ENCODE measurements at places on chromosomes 2 and 18.

DNA sequence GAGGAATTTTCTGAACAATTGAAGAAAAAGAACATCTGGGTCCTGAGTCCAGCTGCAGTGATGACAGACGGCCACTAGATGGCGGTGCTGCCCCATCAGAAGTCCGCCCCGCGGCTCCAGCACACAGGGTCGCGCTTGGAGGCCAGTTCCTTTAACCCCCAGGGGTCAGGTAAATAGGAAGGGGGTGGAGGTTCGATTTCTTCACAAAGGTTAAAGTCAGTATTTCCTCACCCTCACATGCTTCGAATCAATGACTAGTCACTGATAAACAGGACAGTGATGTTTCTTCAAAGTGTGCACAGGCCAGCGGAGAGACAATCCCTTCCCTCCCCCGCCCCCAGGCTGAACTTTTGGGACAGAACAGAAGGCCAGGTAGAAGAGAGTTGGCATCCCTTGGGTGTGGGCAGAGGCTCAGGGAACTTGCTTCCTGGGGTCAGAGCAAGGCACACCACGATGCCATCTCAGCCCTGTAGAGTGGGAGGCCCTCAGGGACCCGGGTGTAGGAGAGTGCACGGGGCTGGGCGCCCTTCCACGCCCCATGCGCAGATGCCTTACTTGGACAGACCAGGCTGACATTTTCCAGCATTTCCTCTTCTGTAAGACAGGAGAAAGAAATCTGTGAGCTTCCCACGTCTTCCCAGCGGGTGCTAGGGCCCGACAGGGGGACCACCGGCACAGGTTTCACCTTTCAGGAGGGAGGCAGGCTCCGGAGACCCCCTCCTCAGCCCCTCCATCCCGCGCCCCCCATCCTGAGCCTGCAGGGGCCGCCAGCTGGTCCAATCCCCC is 722 bp downstream of the APOB start:
- DNase-seq: peak; percentile 12

- DNase-seq: no peak
Observed at GRCh38 chr2:188333751-188334524, 42.3 kb downstream of the GULP1 start.

- no peak for DNase-seq
Observed at GRCh38 chr2:219287580-219288265, 8.6 kb downstream of the DNAJB2 start.

GRCh38 chr2:165414187-165414586 is 55.3 kb upstream of the CSRNP3 start:
- DNase-seq: no peak

DNA sequence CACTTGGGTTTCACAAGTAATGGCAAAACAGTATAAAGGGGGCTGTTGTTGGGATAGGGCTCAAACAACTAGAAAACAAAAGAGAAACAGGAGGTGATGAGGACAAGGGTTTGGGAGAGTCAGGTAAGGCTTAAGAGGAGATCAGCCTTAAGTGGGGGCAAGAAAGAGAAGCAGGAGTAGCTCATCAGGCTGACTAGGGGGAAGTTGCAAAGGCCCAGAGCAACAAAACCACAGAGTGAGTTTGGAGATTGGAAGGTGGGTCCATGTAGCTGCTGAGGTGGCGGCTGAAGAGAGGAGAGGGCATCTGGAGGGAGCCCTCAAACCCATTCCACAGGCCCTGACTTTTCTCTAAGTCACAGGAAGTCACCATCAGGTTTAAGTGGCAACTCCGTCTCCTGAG is 126.0 kb downstream of the MREG start:
- no peak for DNase-seq

GRCh38 chr2:224033601-224034000 is 5.5 kb downstream of the SERPINE2 start:
- DNase-seq: no peak
